ENCODE measurements at places on chromosomes 2 and 18.

DNA sequence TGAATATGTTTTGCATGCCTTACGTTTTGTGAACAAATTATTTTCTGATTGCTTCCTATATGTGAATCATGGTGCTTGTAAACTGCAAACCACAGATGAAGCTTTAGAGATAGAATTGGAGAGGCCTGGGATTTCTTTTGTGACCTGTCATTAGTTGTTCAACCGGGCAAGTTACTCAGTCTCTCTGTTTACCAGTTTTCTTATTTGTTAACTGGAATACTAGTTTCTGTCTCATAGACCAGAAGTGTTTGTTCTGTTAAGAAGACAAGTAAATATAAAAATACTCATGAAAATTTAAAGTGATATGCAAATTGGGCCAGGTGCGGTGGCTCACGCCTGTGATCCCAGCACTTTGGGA, 27.3 kb downstream of the DGKD start:
- DNase-seq, result no peak

- DNase-seq, result no peak
Measured at GRCh38 chr2:146821836-146822316, 1023.0 kb upstream of the ACVR2A start.

GRCh38 chr18:34867520-34867919, 157.4 kb downstream of the DTNA start:
- peak; percentile 70 for DNase-seq

DNA sequence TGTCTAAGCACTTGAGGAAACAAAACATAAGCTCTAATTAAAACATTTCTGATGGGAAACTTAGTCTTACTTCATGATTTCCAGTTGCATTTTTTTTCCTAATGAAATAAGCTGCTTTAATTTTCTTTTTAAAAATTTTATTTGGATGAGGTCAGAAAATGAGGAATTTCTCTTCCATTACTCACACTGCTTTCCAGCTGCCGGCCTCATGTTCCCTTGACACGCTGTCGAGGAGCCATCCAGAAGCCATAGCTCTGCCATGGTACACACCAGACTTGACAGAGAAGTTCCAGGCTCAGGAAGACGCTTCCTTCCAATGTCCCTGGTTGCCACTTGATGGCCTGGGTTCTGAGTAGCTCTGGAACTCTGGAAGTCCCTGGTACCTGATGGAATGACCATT, 12.1 kb upstream of the MAPRE2 start:
- DNase-seq, result no peak

GRCh38 chr18:7084080-7085065, 33.2 kb downstream of the LAMA1 start:
- DNase-seq, result no peak

GRCh38 chr2:144206019-144206418, 313.9 kb downstream of the ZEB2 start:
- no peak for DNase-seq

- DNase-seq, result no peak
Measured at GRCh38 chr2:196372811-196373664, 201.7 kb upstream of the STK17B start.

GRCh38 chr2:41764131-41764530, 283.7 kb upstream of the PKDCC start:
- no peak for DNase-seq

- DNase-seq, result no peak
Measured at GRCh38 chr2:197254776-197255530, 55.6 kb downstream of the ANKRD44 start.

GRCh38 chr2:86295066-86295465, 42.4 kb downstream of the REEP1 start:
- DNase-seq, result no peak

- DNase-seq, result no peak
Measured at GRCh38 chr2:84482603-84483002, 23.5 kb upstream of the SUCLG1 start.

GRCh38 chr18:8844721-8845148, 139.4 kb downstream of the MTCL1 start:
- DNase-seq, result no peak

GRCh38 chr2:149019768-149020167, 18.7 kb upstream of the LYPD6B start:
- DNase-seq, result no peak

- no peak for DNase-seq
Measured at GRCh38 chr18:13471971-13472628, 253.5 kb downstream of the LDLRAD4 start.
